NCI-H526 treated with DMSO at 0.1 percent for 48 hours (cell line): ENCODE measurements at places on chromosomes 1 and 21.
A peak's percentile ranks its signal among the peaks of the same experiment; 100 is the strongest.

DNA sequence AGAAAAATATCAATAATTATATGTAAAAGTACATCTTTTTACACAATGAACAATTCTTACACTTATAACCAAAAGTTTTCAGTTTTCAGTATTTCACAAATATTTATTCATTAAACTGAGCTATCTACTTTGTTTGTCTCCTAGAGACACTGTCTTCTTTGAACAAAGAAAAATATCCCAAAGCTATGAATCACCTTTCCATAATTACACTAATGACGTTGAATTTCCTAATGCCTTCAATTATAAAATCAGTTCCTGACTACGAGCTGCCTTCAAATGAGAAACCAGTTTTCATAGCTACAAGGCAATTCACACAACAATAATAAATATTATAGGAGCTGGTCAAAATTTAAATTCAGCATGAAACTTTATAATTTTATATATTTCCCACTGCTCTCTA lies 201.8 kb upstream of the BRINP3 start:
- no peak for DNase-seq

DNA sequence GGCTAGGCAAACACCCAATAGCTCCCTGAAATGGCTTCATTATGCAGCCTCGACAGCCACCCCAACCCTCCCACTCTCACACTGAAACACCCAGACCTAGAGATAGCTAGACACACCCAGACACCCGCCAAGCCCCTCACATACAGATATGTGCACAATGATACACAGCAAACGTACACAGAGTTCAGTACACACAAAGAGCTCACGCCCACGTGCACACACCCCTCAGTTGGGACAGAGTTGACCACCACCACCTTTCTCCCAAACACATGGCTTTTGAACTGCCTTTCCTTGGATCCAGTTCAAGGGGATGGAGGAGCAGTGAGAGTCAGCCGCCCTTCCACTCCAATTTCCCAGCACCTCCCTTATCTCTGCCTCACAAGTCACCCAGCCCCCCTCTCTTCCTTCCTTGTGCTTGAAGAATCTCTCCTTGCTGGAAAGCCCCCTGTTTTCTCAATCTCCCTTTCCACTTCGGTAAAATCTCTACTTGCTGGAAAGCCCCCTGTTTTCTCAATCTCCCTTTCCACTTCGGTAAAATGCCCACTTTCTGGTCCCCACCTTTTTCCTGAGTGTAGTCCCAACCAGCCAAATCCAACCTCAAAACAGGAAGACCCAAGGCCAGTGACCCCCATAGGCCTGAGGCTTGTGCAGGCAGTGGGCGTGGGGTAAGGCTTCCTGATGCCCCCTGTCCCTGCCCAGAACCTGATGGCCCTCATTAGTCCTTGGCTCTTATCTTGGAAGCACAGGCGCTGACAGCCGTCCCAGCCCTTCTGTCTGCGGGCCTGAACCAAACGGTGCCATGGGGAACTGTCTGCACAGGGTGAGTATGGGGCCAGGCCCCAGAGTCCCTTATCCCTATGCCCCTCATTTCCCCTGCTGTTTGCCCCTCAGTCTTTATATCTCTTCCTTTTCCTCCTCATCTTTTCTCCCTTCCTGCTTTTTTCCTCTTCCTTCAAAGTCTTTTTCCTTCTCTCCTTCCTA lies at the start of gene ACKR1:
ACKR1 (plus strand) TSS at position 715 of the 981 bp plus-strand sequence; CDS start at position 800, 85 bp downstream.
- DNase-seq: no peak

DNA sequence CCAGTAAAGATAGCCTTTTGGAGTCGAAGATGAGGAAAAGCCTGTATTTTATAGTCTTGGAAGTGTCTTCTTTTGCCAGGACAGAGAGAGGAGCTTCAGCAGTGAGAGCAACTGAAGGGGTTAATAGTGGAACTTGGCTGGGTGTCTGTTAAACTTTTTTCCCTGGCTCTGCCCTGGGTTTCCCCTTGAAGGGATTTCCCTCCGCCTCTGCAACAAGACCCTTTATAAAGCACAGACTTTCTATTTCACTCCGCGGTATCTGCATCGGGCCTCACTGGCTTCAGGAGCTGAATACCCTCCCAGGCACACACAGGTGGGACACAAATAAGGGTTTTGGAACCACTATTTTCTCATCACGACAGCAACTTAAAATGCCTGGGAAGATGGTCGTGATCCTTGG lies at the start of gene VCAM1:
VCAM1 (plus strand) TSS at position 253 of the 400 bp plus-strand sequence; CDS start at position 372, 119 bp downstream.
- DNase-seq: no peak

DNA sequence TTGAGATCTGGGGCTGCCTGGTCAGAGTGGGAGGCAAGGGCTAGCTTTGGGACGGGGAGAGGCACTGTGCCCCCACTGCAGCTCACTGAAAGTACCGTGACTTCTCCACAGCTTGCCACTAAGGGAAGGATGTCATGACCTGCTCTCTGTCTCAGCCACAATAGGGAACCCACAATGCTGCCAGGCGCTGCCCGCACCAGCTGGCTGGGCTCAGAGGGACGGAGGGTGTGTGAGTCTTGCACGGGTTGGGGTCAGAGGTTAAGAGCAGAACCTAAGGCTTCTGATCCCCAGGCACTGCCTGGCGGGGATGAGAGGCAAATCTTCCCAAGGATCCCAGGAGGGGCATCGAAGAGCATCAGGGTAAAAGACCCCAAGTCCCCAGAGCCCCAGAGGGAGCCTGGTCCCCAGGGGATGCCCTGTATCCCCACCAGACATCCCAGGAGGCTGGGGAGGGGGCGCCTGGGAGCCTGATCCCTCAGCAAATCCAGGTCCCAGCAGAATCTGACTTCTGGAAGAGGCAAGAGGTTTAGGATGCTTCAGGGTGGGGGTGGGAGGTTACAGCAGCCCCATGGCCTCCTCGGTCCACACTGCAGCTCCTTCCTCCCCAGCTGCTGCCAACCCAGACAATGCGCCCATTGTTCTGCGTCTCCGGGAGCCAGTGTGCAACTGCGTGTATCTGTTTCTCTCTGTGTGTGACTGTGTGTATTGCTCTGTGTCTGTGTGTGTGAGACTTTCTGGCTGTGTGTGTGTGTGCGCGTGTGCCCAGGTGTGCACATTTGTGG lies 2.0 kb upstream of the MARCKSL1 start:
- peak; percentile 91 for DNase-seq

DNA sequence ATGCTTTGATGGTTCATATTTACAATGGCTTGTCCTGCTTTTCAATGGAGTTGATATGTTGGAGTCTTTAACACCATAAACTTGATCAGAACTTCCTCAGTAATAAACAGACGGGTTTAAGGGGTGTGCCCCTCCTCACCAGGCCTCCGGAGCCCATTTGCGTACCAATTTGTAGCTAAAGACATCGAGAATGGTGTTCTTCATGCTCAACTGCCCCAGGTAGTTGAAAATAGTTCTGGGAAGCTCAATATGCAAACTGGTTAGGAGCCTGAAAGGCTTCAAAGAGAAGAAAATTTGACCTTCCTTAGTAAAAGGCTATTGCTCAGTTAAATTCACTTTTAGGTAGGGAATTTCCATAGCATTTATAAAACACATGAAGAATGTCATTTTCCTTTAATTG lies 68.1 kb upstream of the RRP15 start:
- peak; percentile 6 for DNase-seq

- no peak for DNase-seq
These were observed 31.8 kb downstream of the SIPA1L2 start for GRCh38 chr1:232598133-232598532.

GRCh38 chr1:199546323-199546722 lies 481.2 kb upstream of the NR5A2 start:
- DNase-seq: no peak

DNA sequence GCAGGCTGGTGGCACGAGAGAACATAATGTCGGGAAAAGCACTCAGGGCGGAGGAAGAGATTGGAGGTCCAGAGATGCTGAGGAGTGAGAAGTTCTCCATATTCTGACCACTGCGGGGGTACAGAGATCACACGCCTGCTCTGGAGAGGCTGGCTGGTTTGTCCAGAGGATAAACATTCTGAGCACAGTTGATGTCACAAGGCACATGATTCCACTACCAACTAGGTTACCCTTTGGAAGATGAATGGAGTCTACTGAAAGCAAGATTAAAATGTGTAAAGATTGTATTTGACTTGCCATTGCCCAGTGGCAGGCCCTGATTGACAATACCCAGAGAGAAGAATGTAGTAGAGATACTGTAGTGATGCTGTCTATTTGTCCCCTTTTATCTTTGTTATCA lies at the start of gene SPATA46:
SPATA46 (minus strand) TSS at position 164 of the 400 bp plus-strand sequence; CDS start at position 100, 64 bp downstream.
- no peak for DNase-seq

DNA sequence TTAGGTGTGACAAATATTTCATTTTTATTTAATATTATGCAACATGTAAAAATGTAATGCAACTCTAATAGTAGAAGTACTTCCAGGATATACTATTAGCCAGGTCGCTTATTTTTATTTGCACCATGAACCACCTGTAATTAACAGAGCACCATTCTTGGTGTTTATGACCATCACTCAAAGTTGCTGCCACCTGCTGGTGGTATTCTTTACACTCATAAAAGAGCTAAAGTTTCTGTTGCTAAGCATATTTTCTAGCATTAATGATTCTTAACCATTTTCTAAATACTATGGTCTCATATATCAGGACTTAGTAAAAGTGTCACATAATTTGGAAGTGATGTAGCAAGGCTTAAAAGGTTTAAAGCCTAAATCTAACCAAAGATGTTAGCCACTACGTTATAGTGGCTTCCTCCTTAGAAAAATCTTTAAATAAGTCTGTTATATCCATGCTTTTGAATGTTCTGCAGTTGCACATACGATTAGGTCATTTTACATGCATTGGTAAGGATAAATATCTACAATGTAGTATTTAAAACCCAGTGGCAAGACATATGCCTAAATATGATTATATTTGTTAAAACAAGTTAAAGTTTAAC lies 244.5 kb downstream of the NEGR1 start:
- DNase-seq: peak; percentile 4

- no peak for DNase-seq
These were observed 27.9 kb downstream of the FTCD start for GRCh38 chr21:46127239-46128105.

DNA sequence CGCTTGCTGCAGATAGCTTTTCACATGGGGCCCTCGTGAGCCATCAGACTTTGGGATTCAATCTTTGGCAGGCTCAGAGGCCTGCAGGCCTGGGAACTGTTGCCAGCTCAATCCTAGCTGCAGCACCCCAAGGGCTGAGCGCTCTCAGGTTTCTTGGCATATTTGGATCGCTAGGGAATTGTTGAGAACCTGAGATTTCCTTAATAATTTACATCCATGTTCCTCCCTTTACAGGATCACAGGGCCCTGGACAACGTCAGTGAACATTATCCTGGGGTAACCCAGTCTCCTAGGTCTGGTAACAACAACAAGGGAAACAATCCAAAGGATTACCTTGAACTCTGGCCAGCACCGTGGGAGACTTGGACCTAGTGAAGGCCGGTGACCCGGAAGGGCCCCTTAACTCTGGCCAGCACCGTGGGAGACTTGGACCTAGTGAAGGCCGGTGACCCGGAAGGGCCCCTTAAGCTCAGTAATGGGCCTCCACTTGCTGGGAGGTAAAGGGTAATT lies 49.3 kb upstream of the NEK2 start:
- DNase-seq: no peak

DNA sequence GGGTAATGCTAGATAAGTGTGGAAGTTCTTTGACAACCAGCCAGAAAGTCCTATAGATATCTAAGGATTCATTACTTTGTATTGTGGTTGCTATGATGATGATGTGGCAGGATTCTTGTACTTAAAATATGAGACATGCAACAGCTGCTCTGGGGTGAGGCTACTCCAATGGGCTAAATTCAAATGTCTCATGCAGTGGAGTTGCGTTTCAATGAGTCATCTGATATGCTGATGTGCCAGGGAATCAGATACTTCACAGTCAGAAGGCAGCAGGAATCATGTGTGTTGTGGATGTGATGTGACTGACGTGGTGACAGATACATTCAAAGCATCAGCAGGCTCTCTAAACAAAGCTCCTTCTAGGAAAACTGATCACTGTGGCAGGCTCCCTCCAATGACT lies 66.5 kb downstream of the TSEN15 start:
- DNase-seq: no peak

GRCh38 chr1:236795757-236796667 lies 920 bp downstream of the MTR start:
- DNase-seq: peak; percentile 39

DNA sequence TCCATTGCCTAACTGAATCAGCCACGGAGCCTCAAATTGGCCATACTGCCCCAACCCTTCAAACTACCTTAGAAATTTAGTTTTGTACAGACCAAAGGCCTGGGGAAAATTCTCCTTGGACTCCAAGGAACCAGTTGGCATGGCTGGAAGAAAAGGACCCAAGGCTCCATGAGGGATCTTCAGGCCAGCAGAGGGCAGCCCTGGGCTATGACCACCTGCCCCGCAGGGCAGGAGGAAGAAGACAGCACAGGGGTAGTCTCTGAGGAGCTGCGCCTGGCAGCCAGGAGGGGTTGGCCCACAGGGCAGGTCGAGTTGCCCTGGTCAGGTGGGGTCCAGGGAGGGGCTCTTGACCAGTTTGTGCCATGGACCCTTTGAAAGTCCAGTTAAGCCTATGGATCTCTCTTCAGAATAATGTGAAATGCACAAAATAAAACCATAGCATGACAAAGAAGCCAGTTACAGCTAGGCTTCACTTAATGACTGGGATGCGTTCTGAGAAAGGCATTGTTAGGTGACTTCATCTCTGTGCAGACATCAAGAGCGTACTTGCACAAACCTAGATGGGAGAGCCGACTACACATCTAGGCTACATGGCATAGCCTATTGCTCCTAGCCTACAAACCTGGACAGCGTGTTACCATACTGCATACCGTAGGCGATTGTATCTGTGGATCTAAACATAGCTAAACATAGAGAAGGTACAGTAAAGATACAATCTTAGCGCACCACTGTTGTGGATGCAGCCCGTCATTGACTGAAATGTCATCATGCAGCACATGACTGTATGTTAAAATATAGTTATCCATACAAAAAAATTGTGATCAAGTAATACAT lies 26.1 kb downstream of the CACNA1S start:
- DNase-seq: no peak

DNA sequence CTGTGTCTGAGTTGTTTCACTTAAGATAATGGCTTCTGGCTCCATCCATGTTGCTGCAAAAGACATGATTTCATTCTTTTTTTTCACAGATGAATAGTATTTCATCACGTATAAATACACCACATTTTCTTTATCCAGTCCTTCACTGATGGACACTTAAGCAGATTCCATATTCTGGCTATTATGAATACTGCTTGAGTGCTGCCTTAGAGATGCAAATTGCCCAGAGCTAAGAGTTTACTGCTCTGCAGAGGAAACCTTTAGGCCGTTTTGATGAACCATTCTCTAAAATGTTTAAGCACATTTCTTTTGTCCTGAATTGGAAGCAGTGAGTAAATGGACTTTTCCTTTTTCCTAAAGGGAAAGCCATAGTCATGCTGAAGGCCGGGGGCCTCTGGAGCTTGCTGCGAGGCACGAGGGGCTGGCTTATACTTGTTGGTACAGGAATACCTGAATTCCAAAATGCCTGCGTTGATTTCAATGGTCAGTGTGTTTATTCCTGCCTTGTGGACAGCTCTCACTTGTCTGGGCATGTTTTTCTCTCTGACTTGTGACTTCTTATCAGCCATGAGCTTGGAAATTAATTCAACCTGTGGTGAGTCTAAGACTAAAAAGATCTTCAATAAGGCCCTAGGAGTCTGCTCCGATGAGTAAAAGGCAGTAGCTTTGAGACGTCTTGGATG lies 201.0 kb upstream of the MAP1LC3C start:
- no peak for DNase-seq

GRCh38 chr1:236147068-236147467 lies 4.7 kb downstream of the GPR137B start:
- no peak for DNase-seq

- no peak for DNase-seq
These were observed 25.3 kb downstream of the NADK start for GRCh38 chr1:1752636-1753606.
